Brain (organoid and tissue), 16 donors: ENCODE measurements at places on chromosomes 1 and 21.

GRCh38 chr1:184285401-184286087, 101.3 kb upstream of the C1orf21 start:
- no peak for DNase-seq

GRCh38 chr1:178509414-178510007, 3.4 kb upstream of the TEX35 start:
- DNase-seq = no peak

DNA sequence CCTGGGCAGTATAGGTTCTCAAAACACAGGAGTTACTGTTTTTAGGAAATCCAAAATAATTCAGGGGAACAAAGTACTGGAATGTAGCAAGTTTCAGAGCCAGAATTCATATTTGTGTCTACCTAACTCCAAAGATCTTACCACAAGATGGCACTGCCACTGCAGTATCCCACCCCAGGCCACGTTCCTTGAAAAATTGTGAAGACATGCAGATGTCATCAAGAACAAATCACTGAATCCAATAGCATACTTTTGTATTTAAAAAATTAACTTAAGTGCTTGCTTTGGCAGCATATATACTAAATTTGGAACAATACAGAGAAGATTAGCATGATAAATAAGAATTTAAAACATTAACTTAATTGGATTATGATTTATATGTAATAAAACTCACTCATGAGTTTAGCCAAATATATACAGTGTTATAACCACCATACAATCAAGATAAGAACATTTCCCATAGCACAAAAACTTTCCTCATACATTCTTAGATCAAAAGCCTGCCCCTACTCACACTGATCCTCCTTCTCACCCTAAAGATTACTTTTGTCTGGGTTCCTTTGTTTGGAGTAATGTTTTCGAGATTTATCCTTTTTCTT, 209.9 kb downstream of the FAF1 start:
- DNase-seq = peak; percentile 25

DNA sequence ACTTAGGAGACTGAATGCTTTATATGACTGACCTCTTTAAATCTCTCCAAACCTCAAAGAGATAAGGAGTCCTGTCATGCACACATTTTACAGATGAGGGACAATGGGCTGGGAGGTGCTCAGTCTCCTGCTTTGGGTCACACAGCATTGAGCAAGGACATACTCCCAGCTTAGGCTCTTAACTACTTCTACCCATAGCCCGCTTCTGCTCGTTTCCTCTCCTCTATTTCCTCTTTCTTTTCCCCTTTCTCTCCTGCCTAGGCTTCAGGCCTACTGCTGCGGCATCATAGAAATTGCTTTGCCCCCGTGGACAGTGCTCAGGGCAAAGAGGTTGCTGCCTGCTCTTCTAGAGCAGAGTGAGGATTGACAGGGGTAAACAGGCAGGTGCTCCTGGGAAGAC, 12.4 kb upstream of the ZNF691 start:
- DNase-seq = no peak

DNA sequence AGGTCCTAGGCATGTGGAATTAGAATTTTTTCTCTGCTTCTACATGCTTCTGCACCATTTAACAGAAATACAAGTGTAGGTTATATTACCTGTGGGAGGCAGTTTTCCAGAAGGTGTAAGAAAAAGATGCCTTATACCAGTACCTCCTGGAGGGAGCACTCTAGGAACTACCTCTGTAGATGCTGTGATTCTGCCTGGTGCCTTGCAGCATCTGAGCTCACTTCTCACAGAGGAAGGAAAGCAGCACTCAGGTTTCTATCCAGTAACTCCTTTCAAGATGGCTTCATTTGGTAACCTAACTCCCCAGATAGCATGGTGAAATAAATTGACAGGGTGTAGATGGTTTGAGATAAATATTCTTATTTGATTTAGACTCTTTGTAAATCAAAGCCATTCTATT, 50.3 kb downstream of the GIPC2 start:
- DNase-seq = no peak

DNA sequence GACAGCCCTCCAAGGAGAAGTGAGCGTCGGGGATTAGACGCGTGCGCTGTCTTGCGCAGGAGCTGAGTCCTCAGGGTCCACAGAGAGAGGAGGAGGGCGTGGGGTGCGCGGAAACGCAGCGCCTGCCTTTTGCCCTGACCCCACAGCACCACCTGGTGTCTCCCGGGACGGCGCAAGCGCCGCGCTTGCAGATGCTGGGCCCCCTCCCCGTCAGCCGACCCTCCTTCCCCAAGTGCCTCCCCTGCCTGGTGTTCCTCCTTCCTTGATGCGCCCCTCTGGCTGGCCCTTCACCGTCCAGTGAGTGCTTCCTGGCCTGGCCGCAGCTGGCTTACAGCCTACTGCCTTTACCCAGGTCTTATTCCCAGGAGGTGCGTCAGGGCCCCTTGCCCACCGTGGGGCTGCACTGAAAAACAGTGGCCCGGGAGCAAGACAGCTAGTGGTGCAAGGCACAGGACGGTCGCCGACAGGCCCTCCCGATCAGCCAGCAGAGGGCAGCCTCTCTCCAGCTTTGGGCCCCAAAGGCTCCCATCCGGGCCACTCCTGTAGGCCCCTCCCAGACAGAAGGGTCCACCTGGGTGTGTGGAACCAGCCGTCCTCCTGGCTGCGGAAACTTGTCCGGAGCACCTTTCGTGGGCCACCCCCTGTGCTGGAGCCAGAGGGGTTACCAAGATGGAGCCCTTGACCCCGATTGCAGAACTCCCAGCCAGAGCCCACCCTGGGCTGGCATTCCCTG, 12.9 kb upstream of the PHLDA3 start:
- DNase-seq = peak; percentile 43

DNA sequence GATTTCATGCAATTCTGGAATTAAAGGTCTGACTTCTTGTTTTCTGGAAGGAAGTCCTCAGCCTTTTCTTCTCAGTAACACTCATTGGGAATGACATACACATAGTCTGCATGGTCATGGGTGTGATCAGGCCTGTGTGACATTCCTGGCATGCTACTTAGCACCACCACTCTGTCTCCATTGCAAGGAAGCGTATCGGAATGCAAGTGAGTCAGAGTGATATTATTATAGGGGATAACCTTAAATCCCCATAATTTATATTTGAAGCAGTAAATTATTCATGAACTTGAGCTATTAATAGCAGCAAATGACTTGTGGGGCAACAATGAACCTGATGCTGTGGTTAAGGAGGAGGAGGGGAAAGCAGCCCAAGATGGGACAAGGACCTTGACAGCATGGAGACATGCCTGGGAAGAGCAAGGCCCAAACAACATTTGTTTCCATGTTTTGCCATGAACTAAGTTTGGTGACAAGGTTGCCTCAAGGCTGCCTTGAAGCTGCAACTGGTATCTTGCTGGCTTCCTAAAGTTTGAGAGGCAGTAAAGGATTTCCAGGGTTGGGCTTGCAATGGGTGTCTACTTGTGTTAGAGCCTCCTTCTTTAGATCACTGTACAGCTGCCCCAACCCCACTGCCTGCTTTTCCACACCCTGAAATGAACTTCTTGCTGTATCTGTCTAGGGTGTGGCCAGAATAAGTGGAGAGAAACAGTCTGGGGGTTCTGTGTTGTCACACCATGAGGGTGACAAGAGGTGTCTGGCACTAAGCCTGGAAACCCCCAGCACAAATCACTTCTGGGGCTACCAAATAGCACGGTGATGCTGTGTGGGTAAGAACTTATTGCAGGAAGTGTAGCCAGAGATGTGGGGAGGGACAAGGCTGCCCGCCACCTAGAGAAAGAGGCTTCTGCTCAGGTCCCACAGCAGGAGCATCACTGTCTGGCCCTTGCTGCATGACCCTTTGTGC, 4.6 kb downstream of the MAB21L3 start:
- DNase-seq = no peak

DNA sequence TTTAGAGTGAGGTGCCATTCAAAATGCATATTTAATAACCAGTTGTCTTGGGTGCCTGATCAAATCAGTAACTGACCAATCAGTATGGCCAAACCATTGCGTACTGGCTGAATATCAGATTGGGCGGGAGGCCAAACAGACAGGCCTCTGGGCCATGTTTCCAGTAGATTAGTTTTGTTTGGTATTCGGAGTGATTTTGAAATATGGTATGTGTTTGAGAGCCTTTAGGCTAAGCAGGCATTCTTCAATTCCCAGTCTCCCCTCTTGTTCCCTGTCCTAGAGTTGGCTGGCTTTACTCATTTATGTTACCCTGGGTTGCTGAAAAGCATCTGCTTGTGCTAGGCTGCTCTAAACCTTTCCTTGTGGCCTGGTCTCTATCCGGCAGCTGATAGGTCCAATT, 80.1 kb downstream of the BACH1 start:
- no peak for DNase-seq

DNA sequence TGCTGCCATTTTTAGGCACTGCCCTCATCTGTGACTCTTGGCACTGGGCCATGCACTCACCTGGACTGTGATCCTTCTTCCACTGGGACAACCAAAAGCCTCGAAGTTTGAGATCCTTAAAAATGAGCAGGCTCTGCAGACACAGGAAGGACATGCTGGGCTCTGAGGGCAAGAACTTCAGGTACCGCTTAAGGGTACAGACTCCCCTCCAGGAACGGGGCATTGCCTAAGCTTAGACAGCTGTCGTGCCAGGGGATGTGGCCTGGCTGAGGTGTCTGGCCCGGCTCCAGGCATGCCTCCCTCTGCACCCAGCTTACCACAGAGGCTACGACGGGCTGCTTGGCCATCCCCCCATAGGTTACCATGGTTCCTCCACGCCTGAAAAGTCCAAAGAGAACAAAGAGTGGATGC, 14.2 kb upstream of the SRSF4 start:
- DNase-seq = peak; percentile 25

GRCh38 chr1:46002551-46003150, 129.8 kb downstream of the PIK3R3 start:
- no peak for DNase-seq

- DNase-seq = no peak
Measured at GRCh38 chr1:51215169-51215568, 20.9 kb upstream of the RNF11 start.

- no peak for DNase-seq
Measured at GRCh38 chr1:39721664-39722063, 17.0 kb upstream of the PPIE start.

DNA sequence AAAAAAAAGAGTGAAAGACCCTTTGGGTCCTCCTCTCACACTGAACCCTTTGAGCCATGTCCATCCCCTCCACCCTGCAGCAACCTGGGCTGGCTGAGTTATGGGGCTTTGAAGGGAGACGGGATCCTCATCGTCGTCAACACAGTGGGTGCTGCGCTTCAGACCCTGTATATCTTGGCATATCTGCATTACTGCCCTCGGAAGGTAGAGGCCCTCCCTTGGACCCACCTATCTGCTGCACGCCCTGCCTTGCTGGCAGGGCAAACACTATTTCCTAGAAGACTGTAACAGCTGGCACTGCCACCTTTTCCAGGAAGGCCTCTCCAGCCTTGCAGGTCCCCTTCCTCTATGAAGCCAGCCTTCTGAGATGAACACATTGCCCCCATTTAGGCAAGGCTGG, 1.1 kb downstream of the SLC50A1 start:
- DNase-seq = peak; percentile 40

GRCh38 chr1:220077887-220078286, 11.7 kb downstream of the BPNT1 start:
- no peak for DNase-seq

GRCh38 chr1:35929730-35930592, 944 bp upstream of the AGO3 start:
- DNase-seq = peak; percentile 53

DNA sequence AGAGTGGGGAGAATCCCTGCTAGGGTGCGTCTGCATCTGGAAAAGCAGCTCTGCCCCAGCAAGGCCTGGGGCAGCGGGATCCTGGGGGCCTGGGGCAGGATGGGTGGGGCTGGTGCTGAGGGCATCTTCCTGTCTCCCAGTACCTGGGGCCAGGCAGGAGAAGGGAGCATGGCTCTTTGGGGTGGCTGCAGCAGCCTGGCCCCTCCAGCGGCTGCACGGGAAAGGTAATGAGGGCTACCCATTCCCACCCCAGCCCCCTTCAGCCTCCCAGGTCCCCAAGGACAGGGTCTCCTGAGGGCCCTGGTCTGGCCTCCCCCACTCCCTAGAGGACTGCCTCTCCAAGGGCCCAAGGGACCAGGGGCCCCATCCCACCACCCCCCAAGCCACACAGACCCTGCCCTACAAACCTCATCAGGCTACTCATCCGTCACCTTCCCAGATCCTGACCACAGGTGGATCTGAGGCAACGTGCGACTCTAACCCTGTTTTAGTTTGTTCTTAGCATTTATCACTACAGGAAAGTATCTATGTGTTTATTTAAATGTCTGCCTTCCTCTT, 910 bp upstream of the ANKRD65 start:
- DNase-seq = no peak

DNA sequence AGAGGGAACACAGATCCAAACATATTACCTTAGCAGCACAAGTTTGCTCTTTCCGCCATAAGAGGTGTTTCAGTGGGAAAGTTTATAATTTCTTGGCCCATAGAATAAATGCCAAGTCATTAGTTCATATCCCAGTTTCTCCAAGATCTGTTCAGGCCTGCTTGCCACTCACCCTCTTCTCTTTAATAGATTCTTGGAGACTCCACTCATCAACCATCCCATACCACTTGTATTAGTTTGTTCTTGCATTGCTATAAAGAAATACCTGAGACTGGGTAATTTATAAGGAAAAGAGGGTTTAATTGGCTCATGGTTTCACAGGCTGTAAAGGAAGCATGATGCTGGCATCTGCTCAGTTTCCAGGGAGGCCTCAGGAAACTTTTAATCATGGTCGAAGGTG, 34.8 kb upstream of the MYSM1 start:
- no peak for DNase-seq

- DNase-seq = no peak
Measured at GRCh38 chr21:43987509-43987908, 24.6 kb upstream of the TRAPPC10 start.

GRCh38 chr1:15188130-15188524, 34.6 kb downstream of the TMEM51 start:
- DNase-seq = no peak

- DNase-seq = no peak
Measured at GRCh38 chr1:97417661-97418060, 503.2 kb downstream of the DPYD start.

GRCh38 chr21:37072274-37072987, 440 bp downstream of the PIGP start:
- DNase-seq = peak; percentile 95

DNA sequence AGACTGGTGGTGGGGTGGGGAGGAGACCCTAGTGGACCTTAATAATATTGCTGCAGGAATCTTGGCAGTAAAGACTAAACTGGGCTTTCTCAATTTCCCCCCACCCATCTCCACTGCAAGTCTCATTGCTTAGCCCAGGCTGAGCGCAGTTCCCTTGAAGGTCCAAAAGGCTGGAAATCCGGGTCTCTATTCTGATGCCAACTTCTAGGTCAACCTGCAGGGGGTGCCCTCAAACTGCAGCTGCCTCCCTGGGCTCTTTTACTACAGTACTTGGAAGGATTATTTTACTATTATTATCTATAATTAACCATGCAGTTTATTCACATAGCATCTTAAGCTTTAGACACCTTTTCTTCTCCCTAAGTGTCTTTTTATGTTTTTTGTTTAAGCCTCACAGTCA, 85.4 kb upstream of the WARS2 start:
- no peak for DNase-seq
